ENCODE measurements at places on chromosomes 5 and 9. TPM values are rescaled to one million over a fixed set of nuclear protein-coding genes. Genes with fewer than 3 reads are reported as not detected.

DNA sequence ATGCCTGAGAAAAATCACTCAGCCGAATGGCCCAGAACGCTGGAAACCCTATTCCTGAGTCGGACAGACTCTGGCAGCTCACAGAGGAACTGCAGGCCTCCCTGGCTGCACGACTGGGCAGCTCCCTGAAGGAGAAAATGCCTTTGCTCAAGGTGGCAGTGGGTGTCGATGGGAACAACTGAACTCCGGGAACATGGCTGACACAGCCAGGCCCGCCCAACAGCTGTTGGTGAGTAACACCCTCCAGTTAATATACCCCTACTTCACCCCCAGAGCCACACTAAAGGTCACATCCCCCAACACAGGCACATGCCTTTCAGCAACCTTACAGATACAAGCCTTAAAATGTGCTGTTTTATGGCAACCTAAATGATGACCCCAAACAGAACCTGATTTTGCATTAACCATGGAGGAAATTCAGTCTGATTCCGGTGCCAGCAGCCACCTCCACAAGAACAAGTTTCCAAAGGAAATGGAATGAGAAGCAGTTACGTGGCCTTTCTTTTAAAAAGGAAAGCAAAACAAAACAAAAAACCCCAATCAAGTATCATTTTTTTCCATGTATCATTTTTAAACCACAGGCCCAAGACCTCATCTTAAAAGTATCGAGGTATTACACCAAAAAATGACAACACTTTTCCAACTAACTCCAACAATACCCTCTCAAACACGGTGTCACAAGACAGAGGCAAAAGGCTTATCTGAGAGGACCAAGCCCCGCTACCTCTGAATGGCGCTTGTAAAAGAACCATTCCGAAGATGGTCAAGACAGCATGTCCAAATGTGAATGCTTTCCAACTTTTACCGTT is 3.1 kb downstream of the KLF9 start:
- peaks cover 64% of the 10 kb centered on the region for H3K27me3 ChIP-seq
- H3K27ac ChIP-seq = no peak overlapping the region
- DNase-seq = no peak
- H3K4me1 ChIP-seq = peaks cover 28% of the 10 kb centered on the region

- H3K27ac ChIP-seq = no peak overlapping the region
- H3K4me1 ChIP-seq = no peaks in the 10 kb centered on the region
- H3K27me3 ChIP-seq = no peaks in the 10 kb centered on the region
- no peaks in the 10 kb centered on the region for H3K36me3 ChIP-seq
Measured at GRCh38 chr9:81791076-81791475, 101.7 kb upstream of the TLE1 start.

GRCh38 chr9:116251366-116251765 is 97.8 kb downstream of the PAPPA start:
- no peaks in the 10 kb centered on the region for H3K4me1 ChIP-seq
- H3K27me3 ChIP-seq = peaks cover 3% of the 10 kb centered on the region
- no peaks in the 10 kb centered on the region for H3K36me3 ChIP-seq
- H3K4me3 ChIP-seq = no peak overlapping the region

The FUT7 gene
- total RNA-seq = 0.14 TPM

The SELENOP gene
- 2.2 TPM for total RNA-seq

All from neural crest cell (in vitro differentiated cells).